ENCODE measurements at places on chromosomes 3 and 15. TPM values are rescaled to one million over a fixed set of nuclear protein-coding genes. Genes with fewer than 3 reads are reported as not detected.

DNA sequence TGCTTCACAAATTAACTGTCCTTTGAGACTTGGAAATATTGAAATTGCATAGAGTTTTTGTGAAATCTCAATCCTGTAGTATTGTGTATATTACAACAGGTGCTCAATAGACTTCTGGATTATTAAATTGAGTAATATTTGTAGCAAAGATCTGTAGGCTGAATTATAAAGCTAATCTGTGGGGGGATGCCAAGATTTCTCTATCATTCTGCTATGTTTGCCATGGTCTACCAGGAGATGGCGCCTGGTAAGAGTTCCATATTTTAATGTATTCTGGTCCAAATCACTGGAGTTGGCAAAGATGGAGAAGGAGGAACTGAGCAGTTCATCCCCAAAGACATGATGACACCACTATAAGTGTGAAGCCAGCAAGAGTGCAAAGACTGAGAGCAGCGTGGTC is 340.9 kb upstream of the TPRG1 start:
- no peak overlapping the region for H3K27ac ChIP-seq
- no peaks in the 10 kb centered on the region for H3K27me3 ChIP-seq
- no peak overlapping the region for H3K4me3 ChIP-seq
- H3K36me3 ChIP-seq, result no peaks in the 10 kb centered on the region
- H3K4me1 ChIP-seq, result peaks cover 34% of the 10 kb centered on the region

DNA sequence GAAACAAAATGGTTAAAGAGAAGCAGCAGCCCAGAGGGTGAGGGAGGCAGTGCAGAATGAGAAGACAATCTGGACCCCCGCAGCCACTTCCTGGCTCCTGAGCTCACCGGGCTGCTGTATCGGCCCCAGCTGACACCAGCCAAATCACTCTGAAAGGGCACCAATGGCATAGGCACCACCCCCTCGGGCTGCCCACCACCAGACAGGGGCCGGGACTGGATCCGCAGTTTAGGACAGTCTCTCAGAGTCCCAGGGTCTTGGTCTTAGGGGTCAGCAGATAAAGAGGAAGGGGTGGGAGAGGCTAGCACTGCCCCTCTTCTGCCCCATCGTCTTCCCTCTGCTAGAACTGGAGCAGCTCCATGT is 17.9 kb upstream of the EHD4 start:
- H3K4me3 ChIP-seq, result no peak overlapping the region
- no peak for DNase-seq
- H3K4me1 ChIP-seq, result no peaks in the 10 kb centered on the region
- H3K27ac ChIP-seq, result no peak overlapping the region

DNA sequence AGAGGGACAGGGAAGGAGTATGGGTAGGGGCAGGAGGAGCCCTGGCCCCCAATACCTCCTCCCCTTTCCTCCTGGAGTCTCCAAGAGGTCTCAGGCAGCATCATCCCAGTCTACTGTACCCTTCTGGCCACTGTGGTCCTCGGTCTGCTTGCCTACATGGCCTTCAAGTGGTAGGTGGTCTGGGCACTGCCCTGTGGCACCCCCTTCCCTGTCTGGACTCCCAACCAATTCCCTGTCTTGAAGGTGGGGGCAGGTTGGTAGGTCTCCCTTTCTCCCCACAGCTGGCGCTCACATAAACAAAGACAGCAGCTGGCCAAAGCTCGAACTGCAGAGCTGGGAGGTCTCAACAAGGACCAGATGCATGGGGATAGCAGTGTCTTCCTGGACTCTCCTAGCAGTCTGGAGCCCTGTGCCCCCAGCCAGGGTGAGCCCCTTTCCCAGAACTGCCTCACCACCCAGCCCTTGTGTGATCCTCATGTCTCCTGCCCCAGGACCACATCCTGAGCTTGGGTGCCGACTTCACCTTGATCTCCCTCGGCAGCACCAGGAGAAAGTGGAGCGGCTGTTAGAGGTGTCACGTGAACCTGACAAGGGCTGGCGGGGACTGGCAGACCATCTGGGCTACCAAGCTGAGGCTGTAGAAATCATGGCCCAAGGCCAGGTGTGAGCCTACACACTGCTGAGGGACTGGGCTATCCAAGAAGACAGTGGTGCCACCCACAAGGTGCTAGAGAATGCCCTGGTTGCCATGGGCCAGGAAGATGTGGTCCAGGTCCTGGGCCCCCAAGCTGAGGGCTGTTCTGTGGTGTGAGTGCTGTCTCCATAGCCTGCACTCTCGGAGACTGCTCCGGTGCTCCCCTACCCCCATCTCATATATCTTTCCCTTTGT is 33.1 kb downstream of the NBEAL2 start:
- no peak overlapping the region for H3K27ac ChIP-seq
- H3K27me3 ChIP-seq, result no peaks in the 10 kb centered on the region
- DNase-seq, result no peak
- H3K36me3 ChIP-seq, result peaks cover 10% of the 10 kb centered on the region
- no peak overlapping the region for H3K4me3 ChIP-seq
- H3K4me1 ChIP-seq, result peaks cover 21% of the 10 kb centered on the region

DNA sequence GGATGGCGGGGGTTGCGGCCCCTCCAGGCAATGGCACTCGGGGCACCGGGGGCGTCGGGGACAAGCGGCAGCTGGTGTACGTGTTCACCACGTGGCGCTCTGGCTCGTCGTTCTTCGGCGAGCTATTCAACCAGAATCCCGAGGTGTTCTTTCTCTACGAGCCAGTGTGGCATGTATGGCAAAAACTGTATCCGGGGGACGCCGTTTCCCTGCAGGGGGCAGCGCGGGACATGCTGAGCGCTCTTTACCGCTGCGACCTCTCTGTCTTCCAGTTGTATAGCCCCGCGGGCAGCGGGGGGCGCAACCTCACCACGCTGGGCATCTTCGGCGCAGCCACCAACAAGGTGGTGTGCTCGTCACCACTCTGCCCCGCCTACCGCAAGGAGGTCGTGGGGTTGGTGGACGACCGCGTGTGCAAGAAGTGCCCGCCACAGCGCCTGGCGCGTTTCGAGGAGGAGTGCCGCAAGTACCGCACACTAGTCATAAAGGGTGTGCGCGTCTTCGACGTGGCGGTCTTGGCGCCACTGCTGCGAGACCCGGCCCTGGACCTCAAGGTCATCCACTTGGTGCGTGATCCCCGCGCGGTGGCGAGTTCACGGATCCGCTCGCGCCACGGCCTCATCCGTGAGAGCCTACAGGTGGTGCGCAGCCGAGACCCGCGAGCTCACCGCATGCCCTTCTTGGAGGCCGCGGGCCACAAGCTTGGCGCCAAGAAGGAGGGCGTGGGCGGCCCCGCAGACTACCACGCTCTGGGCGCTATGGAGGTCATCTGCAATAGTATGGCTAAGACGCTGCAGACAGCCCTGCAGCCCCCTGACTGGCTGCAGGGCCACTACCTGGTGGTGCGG is 1.9 kb downstream of the CHST2 start:
- H3K36me3 ChIP-seq, result no peaks in the 10 kb centered on the region
- H3K4me1 ChIP-seq, result peaks cover 21% of the 10 kb centered on the region
- DNase-seq, result no peak

- peaks cover 8% of the 10 kb centered on the region for H3K4me1 ChIP-seq
- no peak overlapping the region for H3K27ac ChIP-seq
- DNase-seq, result no peak
Measured at GRCh38 chr3:14169871-14170270, 8.5 kb downstream of the XPC start.

GRCh38 chr3:152304160-152304559 is 35.4 kb downstream of the MBNL1 start:
- no peaks in the 10 kb centered on the region for H3K27me3 ChIP-seq
- no peak overlapping the region for H3K4me3 ChIP-seq
- H3K4me1 ChIP-seq, result peaks cover 47% of the 10 kb centered on the region
- peaks cover 3% of the 10 kb centered on the region for H3K36me3 ChIP-seq
- no peak overlapping the region for H3K27ac ChIP-seq

GRCh38 chr3:24504772-24505171 is 10.1 kb upstream of the THRB start:
- H3K27me3 ChIP-seq, result peaks cover 4% of the 10 kb centered on the region
- no peaks in the 10 kb centered on the region for H3K4me1 ChIP-seq
- no peak for DNase-seq
- H3K27ac ChIP-seq, result no peak overlapping the region
- no peak overlapping the region for H3K4me3 ChIP-seq

DNA sequence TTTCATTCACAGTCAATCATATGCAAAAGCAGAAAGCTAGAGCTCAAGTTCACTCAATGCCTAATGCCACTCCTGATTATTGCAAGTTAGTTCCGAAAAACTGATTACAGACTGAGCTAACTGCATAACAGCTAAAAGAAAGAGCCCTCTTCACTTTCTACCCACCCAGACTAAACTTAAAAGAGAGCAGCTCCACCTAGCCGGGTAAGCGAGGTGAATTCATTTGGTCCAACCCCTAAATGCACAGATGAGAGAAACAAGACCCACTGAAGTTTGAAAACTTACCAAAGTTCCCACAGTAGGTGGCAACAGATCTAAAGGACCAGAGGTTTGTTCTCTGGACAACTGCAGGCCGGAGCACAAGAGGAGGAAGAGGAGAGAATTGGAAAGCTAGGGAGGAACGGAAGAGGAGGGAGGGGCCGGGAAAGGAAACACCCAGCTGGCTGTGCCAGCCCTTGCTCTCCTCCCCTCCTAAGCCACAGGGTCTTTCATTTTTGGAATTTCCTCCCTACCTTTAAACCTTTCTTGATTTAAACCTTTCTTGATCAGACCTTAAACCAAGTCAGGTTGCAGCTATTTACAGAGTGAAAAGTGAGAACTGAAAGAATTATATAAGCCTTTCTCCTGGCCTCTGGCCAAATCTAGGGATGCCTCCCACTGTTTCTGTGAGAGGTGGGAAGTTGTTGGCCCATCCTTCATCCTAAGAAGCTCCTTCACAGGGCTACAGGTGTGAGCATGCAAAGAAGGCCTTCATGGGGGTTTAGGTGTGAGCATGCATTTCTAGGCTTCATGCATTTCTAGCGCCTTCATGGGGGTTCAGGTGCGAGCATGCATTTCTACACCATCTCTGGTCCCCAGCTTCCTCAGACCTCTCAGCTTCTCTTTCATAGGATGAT is 114.7 kb upstream of the LMOD3 start:
- H3K4me1 ChIP-seq, result peaks cover 77% of the 10 kb centered on the region
- no peak for DNase-seq
- no peaks in the 10 kb centered on the region for H3K27me3 ChIP-seq
- H3K4me3 ChIP-seq, result peak overlapping the region; percentile 60

GRCh38 chr15:75696854-75697259 is 15.8 kb downstream of the CSPG4 start:
- DNase-seq, result no peak
- no peak overlapping the region for H3K27ac ChIP-seq
- H3K4me3 ChIP-seq, result no peak overlapping the region

GRCh38 chr15:84108728-84109127 is 126.8 kb upstream of the GOLGA6L4 start:
- H3K27ac ChIP-seq, result no peak overlapping the region
- H3K4me1 ChIP-seq, result peaks cover 24% of the 10 kb centered on the region
- H3K36me3 ChIP-seq, result no peaks in the 10 kb centered on the region
- no peak for DNase-seq
- peaks cover 3% of the 10 kb centered on the region for H3K27me3 ChIP-seq

DNA sequence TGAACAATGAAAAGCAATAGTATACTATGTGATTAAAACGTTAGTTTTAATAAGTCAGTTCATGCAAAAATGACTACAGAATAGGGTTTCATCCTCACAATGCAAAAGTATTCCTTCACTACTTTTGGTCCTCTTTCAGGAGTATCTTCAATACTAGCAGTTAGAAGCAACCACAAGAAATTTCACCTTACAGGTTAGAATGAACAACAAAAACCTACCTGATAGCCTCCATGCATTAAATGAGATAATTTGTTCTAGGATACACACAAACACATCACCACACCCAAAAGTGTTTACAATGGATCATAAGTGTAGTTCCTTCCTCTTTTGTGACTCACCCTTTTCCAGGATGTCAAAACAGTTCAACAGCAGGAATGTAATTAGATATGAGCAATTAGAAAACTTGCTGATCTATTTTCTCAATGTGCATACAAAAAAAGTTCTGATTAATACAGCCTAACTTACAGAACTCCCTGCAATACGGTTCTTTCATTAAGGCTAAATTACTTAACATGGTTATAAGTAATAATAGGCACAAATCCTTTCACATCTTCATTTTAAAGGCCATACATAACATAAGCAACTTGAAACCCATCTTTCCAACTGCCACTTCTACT is 21.6 kb downstream of the UACA start:
- H3K4me1 ChIP-seq, result peaks cover 14% of the 10 kb centered on the region
- no peak for DNase-seq
- no peak overlapping the region for H3K4me3 ChIP-seq
- H3K27ac ChIP-seq, result peak overlapping the region; percentile 12
- peaks cover 5% of the 10 kb centered on the region for H3K36me3 ChIP-seq

DNA sequence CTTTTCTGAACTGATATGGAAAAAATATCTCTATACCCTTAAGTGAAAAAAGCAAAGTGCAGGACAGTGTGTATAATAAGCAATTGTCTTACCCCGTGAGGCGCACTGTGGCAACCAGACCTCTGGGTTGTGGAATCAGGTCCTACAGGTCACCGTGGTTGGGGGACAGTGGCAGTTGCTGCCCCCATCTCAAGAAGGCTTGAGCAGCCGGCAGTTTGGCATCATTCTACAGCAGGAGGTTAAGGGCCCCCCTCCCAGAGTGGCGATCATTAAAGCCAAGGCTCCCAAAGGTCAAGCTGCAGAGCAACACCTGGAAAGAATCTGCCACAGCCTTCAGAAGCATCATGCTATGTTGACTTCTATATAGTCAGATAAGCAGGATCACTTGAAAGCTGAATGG is 56.1 kb upstream of the HERC1 start:
- DNase-seq, result no peak
- no peaks in the 10 kb centered on the region for H3K36me3 ChIP-seq
- peaks cover 4% of the 10 kb centered on the region for H3K4me1 ChIP-seq
- H3K4me3 ChIP-seq, result no peak overlapping the region
- no peaks in the 10 kb centered on the region for H3K27me3 ChIP-seq
- no peak overlapping the region for H3K27ac ChIP-seq

GRCh38 chr15:76533060-76533820 is 196.7 kb downstream of the ISL2 start:
- no peak overlapping the region for H3K4me3 ChIP-seq
- no peaks in the 10 kb centered on the region for H3K36me3 ChIP-seq
- no peak for DNase-seq

DNA sequence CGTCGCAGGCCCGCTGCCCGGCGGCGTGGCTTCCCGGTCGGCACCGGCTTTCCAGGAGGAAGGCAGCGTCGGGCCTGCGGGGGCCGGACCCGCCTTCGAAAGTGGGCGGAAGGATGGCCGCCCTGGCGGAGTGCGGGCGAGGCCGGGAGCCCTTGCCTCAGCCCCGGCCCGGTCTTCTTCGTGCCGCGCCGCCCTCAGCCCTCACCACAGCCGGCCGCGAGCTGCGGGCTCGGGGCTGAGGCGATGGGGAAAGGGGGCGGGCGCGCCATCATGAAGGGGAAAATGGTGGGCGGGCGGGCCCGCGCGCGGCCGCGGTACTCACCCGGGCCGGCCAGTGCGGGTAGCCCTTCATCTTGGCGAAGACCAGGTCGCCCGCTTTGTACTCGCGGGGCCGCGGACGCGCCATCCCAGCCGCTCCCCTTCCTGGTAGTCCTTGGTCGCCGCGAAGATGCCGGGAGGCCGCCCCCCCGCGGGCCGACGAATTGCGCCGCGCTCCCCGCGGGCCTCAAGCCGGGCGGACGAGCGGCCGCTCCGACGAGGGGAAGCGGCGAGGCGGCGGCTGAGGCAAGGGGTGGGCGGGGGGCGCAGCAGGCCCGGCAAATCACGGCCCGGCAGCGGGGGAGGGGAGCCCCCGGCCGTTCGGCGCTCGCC is 489 bp downstream of the HDGFL3 start:
- no peak overlapping the region for H3K27ac ChIP-seq
- peaks cover 39% of the 10 kb centered on the region for H3K4me1 ChIP-seq
- peak; percentile 63 for DNase-seq

CRABP1 gene
- total RNA-seq, result 156 TPM

PRTG gene
- total RNA-seq, result 17.5 TPM

CCR8 gene
- not detected for total RNA-seq

ANKRD63 gene
- 0.31 TPM for total RNA-seq

SLCO2A1 gene
- 25.5 TPM for total RNA-seq
